ENCODE measurements at places on chromosomes 16 and 17.
A peak's percentile ranks its signal among the peaks of the same experiment; 100 is the strongest.

DNA sequence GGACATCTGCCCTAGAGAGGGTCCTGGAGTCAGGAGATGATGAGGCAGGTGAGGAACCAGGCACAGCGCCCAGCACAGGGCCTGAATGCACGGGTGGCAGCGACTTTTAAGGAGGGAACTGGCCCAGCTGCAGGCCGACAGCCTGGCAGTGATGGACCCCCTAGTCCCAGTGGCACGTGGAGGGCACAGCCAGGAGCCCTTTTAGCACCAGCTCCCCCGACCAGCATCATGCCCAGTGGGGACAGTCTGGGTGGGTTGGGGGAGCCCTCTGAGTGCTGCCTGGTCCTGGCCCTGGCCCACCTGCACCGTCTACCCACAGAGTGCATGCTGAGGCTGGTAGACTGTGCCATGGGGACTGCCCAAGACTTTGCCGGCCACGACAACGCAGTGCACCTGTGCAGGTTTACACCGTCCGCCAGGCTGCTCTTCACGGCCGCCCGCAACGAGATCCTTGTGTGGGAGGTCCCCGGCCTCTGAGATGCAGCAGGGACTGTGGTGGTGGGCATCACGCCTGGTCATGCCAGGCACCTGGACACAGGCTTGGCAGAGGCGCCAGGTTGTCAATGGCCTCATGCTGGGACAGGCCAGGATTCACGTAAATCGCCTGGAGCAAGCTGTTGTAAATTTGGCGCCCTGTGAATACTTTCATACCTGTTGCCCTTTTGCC lies 686 bp upstream of the RHOT2 start:
- DNase-seq, result no peak

GRCh38 chr16:56977216-56977615 lies 12.1 kb upstream of the NLRC5 start:
- no peak for DNase-seq

GRCh38 chr17:78675316-78675616 lies 98.1 kb upstream of the DNAH17 start:
- DNase-seq, result no peak

GRCh38 chr17:64240261-64240740 lies 22.8 kb downstream of the TEX2 start:
- DNase-seq, result peak; percentile 19

GRCh38 chr16:86319585-86320236 lies 190.6 kb upstream of the FOXF1 start:
- no peak for DNase-seq

DNA sequence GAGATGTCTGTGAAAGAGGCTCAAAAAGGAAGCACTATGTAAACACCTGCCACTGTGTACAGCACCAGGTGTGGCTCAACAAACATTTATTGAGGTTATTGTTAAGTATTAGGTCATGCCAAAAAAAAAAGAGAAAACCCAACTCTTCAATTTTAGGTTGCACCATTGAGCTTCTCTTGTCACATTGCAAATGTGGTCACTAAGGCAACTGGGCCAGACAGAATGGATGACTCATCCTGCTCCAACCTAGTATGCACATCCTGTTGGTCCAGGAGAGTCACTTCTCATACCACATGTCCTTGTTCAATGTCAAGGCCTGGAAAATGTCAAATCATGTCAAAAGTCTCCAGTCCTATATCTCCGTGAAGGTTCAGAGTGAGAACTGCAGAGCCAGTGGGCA lies 25.0 kb downstream of the HOXB1 start:
- peak; percentile 93 for DNase-seq

DNA sequence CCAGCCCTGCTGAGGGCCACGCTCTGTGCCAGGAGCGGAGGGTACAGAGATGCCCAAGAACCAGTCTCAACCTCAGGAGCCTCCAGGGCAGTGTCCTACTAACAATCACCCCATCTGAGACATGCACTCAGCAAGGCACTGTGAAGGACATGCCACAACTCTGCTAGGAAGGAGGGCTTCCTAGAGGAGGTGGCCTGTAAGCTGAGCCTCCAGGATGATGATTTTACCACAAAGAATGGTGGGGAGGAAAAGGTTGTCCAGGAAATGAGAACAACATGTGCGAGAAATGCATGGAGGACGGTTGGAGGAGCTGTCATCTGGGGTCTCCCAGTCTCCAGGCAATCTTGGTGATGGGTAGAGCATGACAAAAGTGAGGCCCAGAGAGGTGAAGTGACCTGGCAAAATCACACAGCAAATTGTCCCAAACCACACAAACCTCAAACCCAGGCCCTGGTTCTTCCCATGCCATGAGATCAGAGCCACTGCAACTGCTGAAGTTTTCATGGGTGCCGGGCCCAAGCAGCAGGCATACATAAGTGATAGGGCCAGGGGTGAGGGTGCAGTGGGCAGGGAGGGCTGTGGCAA lies 30.5 kb downstream of the CNGB1 start:
- no peak for DNase-seq

- DNase-seq, result peak; percentile 40
Observed at GRCh38 chr17:81821603-81822311, 11.3 kb downstream of the MCRIP1 start.

DNA sequence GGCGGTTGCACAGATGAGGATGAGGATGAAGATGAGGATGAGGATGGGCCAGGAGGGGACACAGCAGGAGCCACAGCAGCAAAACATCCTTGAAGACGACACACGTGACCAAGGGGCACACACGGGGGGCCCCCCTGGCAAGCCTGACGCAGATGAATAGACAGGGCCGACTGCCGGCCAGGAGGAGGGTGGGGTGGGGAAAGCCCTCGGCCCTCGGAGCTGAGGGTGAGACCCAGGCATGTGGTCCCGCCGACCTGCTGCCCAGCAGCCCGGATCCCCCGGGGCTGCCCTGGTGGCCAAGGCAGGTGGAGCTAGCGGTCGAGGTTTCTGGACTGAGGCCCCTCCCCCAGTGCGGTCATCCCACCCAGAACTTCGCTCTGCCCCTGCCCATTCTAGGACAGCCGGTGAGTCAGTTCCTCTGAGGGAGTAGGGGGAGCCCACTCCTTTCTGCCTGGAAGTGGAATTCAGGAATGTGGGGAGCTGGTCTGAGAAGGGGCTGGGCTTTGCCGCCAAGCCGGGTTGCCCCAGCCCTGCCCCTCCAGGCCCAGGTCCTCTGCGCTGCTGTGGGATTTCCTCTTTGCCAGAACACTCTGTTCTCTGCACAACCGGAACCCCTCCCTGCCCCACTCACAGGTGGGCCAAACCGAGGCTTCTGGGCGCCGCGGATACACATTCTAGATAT lies 9.9 kb downstream of the CYGB start:
- DNase-seq, result peak; percentile 69

- no peak for DNase-seq
Observed at GRCh38 chr16:74867281-74867849, 92.7 kb upstream of the FA2H start.

DNA sequence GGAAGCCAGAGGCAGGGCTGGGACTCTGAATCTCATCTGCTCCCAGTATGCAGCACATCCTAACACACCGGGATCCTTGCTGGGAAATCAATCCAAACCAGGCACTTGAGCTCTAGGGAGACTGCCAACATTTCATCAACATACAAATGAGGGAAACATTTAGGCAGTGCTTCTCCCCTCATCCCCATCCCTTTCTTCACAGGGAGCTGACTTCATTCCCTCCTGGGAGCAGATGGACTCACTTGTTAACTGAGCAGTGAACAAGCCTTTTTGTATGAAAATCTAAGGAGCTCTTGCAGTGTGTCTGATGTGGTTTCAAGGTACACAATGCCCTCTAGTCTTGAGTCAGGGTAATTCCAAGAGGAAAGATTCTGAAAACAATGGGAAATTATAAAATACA lies 96.3 kb downstream of the TMEM114 start:
- DNase-seq, result no peak

DNA sequence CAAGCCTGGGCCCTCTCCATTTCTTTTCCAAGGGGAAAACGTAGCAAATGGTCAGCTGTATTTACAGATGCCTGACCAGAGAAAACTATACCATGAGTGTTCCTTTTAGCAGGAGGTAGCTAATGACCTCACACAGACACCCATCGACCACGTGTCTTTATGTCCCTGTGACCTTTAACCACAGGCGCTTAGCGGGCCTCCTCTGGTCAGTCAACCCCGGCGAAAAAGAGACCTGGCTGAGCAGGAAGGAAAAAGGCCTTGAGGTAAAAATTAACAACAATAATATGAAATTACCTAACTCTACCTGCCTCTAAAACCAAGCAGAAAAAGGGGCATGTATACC lies 9.1 kb downstream of the NUDT16L1 start:
- peak; percentile 69 for DNase-seq

DNA sequence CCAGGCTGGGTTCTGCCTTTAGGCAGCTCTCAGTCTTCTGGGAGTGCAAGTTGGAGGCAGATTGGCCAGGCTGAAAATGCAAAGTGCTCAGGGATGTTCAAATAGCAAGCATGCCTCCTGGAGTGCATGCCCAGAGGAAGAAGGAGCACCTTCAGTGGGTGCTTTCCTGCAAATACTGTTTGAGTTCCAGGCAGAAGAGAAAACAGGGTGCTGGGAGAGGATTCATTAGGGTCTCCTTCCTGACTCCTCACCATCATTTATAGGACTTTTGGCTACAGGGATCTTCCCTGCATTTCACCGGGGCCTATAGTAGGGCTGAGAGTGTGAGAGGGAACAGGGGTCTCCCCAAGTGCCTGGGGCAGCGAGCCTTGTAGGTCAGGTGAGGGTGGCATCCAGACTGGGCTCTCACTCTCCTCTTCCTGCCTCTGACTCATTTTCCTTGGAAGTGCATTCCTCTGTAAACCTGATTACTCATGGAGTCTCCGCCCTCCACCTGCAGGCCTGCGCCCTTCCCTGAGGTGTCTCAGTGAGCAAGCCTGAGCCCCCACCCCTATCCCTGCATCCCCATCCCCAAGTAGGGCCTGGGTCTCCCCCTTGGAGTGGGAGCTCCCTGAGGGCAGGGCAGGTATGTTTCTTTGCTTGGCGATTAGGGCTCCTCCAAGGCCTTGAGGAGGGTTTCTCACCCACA lies 17.1 kb upstream of the TNS4 start:
- peak; percentile 73 for DNase-seq

DNA sequence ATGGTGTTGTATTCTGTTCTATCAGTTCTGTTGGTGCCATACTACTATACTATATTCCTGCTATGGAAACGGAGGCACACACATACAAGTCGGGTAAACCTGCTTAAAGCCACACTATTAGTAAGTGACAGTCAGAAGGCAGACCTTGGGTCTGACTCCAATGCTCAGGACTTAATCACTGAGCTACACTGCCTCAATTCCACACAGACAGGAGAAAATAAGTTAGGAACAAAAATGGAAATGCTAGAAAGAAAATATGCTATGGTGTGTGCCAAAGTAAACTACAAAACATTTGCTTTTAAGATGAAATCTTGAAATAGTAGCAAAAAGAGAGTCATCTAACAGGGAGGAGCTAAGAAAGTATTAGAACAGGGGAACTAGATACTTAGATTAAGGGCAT lies 48.1 kb downstream of the MYO1D start:
- no peak for DNase-seq

DNA sequence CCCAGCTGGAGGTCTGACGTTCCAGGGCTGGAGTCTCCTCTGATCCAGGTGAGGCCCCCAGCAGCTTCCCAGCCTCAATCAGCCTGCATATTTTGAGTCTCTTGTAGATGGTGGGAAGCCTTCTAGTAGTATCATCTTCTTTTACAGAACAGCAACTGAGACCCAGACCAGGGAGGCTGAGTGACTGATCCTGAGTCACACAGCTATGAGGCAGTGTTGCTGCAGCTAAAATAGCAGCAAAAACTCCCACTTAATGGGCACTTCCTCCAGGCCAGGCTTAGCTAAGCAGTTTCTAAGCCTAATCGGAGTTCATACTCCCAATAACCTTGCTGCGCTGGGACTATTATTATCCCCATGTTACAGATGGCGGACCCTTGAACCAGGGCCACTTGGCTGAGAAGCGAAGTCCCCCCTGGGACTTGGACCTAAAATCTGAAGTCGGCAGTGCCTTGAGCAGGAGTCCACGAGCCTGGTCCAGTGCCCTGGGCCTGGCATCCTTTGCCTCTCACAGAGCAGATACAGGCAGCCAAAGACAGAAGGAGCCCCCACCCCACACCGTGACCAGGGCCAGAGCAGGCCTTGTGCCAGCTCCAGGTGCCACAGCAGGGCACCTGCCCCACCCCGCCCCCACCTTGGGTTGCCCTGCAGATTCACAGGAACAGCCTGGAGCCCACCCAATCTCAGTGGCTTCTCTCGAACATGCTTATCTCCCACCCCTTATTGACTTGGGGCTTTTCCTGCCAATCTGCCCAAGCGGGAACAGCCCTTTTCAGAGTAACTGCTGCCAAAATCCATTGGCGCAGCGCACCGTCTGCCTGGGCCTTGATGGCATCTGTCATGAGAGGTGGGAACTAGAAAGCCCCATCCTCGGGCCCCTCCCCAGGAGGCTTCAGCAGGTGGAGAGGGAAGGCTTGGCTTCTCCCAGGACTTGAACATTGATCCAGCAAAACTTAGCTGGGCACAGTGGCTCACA lies 65.1 kb downstream of the SOCS1 start:
- no peak for DNase-seq

- no peak for DNase-seq
Observed at GRCh38 chr16:87671221-87671620, 68.9 kb downstream of the JPH3 start.

- DNase-seq, result peak; percentile 65
Observed at GRCh38 chr16:70433458-70434103, 5.3 kb downstream of the ST3GAL2 start.

- no peak for DNase-seq
Observed at GRCh38 chr16:11050944-11051343, 106.6 kb downstream of the CLEC16A start.

DNA sequence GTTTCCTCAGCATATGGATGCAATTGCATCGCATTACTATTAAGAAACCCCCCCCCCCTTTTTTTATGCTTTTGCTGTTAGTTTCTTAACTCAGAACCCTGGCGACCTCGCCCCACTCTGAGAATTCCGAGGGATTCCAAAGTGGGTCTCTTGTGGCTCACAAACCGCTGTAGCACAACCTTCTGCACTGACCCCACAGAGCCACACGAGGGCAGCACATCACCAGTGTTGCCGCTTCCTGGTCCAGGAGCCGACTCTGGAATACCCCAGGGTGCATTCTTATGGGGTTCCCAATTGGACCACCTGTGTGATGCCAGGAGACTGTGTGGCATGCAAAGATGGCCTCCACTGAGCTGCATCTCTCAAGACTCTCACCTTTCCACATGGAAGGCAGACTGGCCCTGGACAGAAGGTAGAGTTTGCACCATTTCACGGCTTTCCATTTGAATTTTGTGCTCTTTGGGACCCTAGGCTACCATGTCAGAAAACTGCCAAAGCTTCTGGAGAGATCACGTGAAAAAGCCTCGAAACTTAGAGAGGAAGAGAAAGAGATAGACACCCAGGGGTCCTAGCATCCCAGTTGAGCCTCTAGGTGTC lies 432.7 kb upstream of the ASIC2 start:
- no peak for DNase-seq
